Cortex of kidney (tissue), 1 donor: ENCODE measurements at places on chromosomes 5 and 9.

GRCh38 chr5:14723701-14724132, 59.2 kb downstream of the OTULIN start:
- DNase-seq, result no peak

DNA sequence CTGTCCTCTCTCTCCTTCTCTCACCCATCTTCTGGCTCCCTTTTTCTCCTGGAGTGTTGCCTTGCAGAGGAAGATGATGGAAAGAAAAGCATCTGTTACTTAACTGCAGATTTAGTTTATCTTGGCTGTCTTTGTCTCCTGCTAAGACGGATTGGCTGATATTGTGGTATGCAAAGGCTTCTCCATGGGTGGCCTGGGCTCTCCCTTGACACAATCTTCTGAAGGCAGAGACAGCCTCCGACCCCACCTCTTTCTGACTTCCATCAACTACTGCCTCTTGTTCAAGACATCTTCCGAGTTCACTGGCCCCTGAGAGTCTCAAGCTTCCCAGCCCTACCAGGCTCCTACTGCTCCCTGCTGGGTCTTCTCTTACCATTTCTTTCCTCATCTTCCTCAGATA, 403.7 kb downstream of the LRRC70 start:
- DNase-seq, result no peak

- DNase-seq, result no peak
Observed at GRCh38 chr9:18333157-18333556, 140.8 kb upstream of the ADAMTSL1 start.

- no peak for DNase-seq
Observed at GRCh38 chr5:77560677-77561263, 68.7 kb upstream of the WDR41 start.

DNA sequence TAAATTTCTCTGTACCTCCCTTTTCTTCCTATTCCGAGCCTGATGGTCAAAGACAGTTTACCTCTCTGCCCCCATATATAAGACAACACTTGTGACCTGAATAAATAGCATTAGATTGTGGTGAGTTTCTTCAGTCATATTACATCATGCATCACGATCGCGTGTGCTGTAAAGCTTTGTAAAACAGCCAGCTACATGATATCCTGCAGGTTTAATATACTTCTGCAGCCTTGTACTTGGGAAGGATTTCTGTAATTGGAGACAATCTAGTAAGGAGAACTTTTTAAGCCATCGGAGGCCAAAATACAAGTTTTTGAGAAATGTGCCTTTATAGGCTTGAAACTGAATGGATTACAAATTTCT, 711.8 kb upstream of the WWC1 start:
- DNase-seq, result no peak

- DNase-seq, result no peak
Observed at GRCh38 chr5:179874136-179874535, 15.5 kb upstream of the MRNIP start.

- DNase-seq, result no peak
Observed at GRCh38 chr5:34699155-34700077, 43.3 kb downstream of the RAI14 start.

DNA sequence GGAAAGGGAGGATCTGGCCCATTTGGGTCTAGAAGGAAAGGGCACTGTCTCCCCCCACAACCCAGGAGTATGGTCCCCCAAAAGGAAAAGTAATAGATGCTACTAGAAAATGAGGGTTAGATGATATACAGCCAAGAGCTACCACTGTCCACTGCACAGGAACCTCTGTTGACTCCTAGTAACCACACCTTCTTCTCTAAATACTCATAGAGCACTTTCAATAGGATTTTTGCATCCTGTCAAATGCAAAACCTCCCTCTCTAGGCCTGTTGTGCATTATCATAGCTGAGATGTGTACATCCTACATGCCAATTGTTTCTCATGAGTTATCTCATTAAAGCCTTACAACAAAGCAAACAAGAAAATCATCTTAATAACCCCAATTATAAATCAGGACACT, 66.8 kb downstream of the THBS4 start:
- DNase-seq, result no peak

- no peak for DNase-seq
Observed at GRCh38 chr9:96483733-96484390, 33.9 kb downstream of the HABP4 start.

- no peak for DNase-seq
Observed at GRCh38 chr5:176994460-176995121, 12.0 kb downstream of the UIMC1 start.

GRCh38 chr9:22129133-22129532, 120.0 kb upstream of the CDKN2B start:
- DNase-seq, result no peak

DNA sequence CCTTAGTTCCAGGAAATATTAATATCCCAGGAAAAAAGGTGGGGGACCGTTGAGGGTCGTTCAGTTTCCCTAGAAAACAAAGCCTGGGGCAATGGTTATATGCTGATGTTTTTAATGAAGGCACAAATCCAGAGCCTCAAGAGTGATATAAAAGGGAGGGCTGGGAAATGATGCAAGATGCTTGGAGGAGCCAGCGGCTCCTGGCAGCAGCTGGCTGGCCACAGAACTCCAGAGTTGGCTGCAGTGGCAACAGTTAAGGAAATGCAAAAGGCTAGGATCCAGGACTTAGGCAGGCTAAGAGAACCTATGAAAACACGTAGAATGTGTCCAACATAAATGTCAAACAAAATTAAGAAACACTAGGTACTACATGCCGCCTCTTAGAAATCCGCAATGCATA, 31.0 kb upstream of the B4GALT1 start:
- DNase-seq, result no peak

- no peak for DNase-seq
Observed at GRCh38 chr5:36073595-36074216, 7.0 kb upstream of the UGT3A2 start.

GRCh38 chr5:77518304-77518703, 26.2 kb upstream of the WDR41 start:
- no peak for DNase-seq

DNA sequence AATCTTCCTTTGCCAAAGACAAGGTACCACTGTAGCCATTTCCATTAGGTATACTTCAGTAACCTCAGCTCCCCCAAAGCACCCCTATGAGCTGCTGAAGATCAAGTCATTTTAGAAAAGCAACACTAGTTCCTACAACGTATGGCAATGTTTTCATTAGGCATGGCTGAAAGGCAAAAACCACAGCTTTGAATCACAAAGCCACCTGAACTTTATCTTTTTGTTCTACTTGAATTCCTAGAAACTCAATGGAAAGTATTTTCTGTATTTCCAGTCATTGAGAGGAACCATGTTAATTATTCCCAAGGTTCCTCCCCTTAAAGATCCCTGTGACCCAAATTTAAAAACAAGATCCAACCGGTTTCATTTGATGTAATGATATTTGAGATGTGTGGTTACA, 152.1 kb downstream of the EFNA5 start:
- DNase-seq, result no peak

DNA sequence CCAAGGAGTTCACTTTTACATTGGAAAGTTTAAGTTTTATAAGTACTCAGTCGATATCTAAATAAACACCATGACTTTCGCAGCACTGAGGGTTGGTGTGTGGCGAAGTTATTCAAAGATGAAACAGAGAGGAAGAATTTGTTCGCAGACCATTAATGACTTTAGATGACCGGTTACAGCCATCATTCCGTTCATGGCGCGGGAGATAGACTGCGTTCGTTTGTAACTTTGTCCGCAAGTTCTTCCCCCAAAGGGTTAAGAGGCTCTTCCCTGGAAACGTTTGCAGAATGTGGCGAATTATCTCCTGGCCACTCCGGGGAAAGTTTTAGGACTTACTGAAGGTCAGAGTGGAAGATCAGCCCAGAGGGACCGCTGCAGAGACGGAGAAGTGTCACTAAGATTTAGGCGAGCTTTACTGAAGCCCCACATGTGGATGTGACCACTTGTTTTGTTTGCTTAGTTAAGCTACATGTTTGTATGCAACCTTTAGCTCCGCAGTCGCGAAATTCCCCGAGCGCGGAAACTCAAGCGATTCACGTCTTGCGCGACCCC, 2.2 kb upstream of the FOXD1 start:
- DNase-seq, result no peak

DNA sequence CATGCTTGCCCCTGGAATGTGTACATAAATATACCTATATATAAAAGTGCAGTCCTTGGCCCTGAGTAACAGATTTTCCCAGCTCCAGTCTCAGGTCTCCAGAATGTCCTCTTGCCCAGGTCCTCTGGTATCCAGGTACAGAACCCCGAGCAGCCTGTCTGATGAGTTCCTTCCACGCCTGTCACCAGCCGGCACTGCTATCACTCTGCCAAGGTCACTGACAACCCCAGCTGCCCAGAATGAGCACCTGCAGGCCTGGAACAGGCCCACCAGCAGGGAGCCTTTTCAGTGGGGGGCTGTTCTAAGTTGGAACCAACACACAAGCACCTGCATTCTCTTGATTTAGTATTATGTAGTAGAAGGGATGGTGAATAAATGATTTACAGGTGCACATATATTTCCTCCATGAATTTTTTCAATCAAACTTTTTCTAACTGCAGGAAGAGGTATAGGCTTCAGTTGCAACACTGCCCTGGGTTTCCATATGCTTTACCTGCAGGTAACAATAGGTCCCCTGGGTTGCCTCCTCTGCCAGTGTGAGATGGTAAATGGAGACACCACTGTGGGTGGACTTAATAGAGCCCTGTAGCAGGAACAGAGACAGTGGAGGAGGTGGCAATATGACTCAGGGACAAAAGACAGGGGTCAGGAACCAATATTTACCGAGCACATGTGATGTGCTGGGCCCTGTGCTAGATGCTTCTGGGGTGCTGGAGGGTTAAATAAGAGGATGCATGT, 291.9 kb downstream of the SPOCK1 start:
- DNase-seq, result no peak
